ENCODE measurements at places on chromosomes 4 and X.
A peak's percentile ranks its signal among the peaks of the same experiment; 100 is the strongest.

GRCh38 chr4:41057467-41057866 lies 156.9 kb downstream of the APBB2 start:
- H3K27ac ChIP-seq = no peak overlapping the region
- no peaks in the 10 kb centered on the region for H3K27me3 ChIP-seq
- H3K36me3 ChIP-seq = peaks cover 2% of the 10 kb centered on the region
- H3K4me3 ChIP-seq = no peak overlapping the region
- no peak for DNase-seq

DNA sequence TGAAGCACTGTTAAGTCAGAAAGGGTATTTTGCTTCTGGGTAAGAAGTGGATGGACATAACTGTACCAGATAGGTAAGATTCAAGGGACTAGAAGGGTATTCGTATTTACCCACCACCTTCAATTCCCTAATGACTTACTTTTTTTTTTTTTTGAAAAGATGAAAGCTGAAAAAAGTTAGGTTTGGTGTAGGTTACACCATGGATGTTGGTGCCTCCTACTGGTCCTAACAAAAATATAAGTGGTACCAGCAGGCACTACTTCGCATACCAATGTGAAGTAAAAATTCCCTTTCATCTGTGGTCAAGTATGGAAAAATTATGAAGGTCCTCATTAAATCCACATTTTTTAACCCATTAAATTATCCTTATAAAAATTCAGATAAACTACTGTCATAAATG lies 7.2 kb downstream of the ANKRD17 start:
- no peak overlapping the region for H3K27ac ChIP-seq
- no peaks in the 10 kb centered on the region for H3K36me3 ChIP-seq
- peaks cover 41% of the 10 kb centered on the region for H3K4me1 ChIP-seq
- no peaks in the 10 kb centered on the region for H3K27me3 ChIP-seq

DNA sequence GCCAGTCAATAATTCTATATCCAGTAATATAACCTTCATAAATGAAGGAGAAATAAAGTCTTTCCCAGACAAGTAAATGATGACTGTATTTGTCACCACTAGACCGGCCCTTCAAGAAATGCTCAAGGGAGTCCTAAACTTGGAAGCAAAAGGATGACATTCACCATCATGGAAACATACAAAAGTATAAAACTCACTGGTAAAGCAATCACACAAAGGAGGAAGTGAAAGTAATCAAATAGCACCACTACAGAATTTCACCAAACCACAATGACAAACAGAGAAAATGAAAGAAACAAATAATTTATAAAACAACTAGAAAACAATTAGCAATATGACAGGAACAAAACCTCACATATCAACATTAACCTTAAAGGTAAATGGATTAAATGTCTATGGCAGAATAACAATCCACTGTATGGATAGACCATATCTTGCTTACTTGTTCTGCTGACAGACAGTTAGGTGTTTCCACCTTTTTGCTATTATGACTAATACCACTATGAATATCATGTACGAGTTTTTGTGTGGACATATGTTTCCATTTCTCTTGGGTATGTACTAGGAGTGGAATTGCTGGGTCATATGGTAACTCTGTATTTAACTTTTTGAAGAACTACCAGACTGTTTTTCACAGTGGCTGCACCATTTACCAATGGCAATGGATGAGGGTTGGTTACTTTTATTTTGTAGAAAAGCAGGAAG lies 44.9 kb downstream of the NAT8L start:
- H3K4me1 ChIP-seq = no peaks in the 10 kb centered on the region
- H3K27me3 ChIP-seq = no peaks in the 10 kb centered on the region
- H3K36me3 ChIP-seq = no peaks in the 10 kb centered on the region
- H3K4me3 ChIP-seq = no peak overlapping the region
- no peak for DNase-seq
- no peak overlapping the region for H3K27ac ChIP-seq

DNA sequence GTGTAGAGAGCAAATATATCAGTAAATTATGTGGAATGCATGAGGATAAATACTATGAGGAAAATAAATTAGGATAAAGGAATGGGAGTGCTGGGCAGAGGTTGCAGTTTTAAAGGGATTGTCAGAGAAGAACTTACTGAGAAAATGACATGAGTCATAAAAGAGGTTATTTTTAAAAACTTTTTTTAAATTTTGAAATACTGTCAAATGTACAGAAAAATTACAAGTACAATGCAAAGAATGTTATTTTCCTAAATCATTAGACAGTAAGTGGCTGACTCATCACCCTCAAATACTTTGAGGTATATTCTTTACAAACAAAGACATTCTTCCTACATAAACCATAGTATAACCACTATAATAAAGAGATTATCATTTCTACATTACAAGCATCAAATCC lies 29.8 kb upstream of the H2AZ1 start:
- H3K27ac ChIP-seq = no peak overlapping the region
- no peak for DNase-seq
- no peaks in the 10 kb centered on the region for H3K27me3 ChIP-seq
- no peaks in the 10 kb centered on the region for H3K36me3 ChIP-seq
- no peaks in the 10 kb centered on the region for H3K4me1 ChIP-seq

DNA sequence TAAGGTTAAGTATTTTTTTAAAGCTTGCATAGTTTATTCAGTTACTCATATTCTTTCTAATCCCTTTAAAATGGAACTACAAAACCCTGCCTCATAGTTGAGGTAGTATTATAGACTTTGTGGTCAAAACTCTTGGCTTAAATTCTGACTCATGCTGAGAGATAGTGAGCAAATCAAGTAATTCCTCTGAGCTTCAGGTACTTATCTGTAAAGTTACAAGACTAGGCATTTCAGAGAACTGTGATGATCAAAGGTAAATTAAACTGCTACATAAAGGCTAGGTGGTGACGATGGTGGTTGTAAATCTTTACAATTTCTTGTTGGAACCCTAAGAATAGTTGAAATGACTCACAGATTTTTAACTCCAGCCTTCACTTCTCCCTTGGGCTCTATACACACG lies 3.2 kb upstream of the CLOCK start:
- H3K4me3 ChIP-seq = no peak overlapping the region
- no peaks in the 10 kb centered on the region for H3K27me3 ChIP-seq
- no peak for DNase-seq
- no peak overlapping the region for H3K27ac ChIP-seq
- H3K36me3 ChIP-seq = no peaks in the 10 kb centered on the region

DNA sequence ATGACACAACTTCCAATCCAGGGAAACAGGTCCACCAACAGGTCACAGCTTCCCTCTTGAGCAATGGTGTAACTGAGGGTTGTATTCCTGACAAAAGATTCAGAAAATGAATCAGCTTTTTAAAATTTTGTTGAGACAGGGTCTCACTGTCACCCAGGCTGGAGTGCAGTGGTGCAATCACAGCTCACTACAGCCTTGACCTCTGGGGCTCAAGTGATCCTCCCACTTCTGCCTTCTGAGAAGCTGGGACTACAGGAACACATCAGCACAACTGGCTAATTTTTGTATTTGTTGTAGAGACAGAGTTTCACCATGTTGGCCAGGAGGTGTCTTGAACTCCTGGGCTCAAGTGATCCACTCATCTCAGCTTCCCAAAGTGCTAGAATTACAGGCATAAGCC lies 43.7 kb downstream of the SAT1 start:
- DNase-seq = no peak
- no peaks in the 10 kb centered on the region for H3K36me3 ChIP-seq

GRCh38 chrX:16130707-16131106 lies 7.3 kb downstream of the GRPR start:
- no peak overlapping the region for H3K27ac ChIP-seq
- no peaks in the 10 kb centered on the region for H3K36me3 ChIP-seq
- H3K4me1 ChIP-seq = no peaks in the 10 kb centered on the region
- no peak overlapping the region for H3K4me3 ChIP-seq
- H3K27me3 ChIP-seq = no peaks in the 10 kb centered on the region
- no peak for DNase-seq

DNA sequence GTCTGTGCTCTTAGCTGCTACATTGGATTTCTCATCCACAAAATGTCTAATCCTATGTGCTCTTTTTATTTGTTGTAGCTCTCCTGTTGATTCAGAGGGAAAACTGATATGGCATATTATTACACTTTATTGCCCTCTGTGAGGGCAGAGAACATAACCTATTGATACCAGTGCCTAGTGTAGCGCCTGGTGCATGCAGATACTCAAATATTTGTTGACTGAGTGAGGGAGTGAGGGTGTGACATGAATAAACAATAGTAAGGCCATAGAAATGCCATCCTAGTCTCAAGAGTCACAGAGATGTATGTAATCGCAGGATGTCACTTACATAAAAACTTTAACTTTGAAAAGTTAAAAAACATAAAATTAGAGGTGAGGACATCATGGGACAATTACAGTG lies 159.1 kb downstream of the SHROOM3 start:
- H3K27me3 ChIP-seq = no peaks in the 10 kb centered on the region
- H3K4me3 ChIP-seq = no peak overlapping the region
- H3K27ac ChIP-seq = no peak overlapping the region

- H3K4me1 ChIP-seq = no peaks in the 10 kb centered on the region
- no peak overlapping the region for H3K4me3 ChIP-seq
- no peak for DNase-seq
- H3K27me3 ChIP-seq = no peaks in the 10 kb centered on the region
- no peaks in the 10 kb centered on the region for H3K36me3 ChIP-seq
Observed at GRCh38 chr4:54723820-54724219, 66.1 kb downstream of the KIT start.

- H3K4me3 ChIP-seq = no peak overlapping the region
- no peak for DNase-seq
- peaks cover 38% of the 10 kb centered on the region for H3K4me1 ChIP-seq
- H3K27ac ChIP-seq = peak overlapping the region; percentile 43
- no peaks in the 10 kb centered on the region for H3K36me3 ChIP-seq
Observed at GRCh38 chr4:7964459-7964858, 24.8 kb upstream of the AFAP1 start.

DNA sequence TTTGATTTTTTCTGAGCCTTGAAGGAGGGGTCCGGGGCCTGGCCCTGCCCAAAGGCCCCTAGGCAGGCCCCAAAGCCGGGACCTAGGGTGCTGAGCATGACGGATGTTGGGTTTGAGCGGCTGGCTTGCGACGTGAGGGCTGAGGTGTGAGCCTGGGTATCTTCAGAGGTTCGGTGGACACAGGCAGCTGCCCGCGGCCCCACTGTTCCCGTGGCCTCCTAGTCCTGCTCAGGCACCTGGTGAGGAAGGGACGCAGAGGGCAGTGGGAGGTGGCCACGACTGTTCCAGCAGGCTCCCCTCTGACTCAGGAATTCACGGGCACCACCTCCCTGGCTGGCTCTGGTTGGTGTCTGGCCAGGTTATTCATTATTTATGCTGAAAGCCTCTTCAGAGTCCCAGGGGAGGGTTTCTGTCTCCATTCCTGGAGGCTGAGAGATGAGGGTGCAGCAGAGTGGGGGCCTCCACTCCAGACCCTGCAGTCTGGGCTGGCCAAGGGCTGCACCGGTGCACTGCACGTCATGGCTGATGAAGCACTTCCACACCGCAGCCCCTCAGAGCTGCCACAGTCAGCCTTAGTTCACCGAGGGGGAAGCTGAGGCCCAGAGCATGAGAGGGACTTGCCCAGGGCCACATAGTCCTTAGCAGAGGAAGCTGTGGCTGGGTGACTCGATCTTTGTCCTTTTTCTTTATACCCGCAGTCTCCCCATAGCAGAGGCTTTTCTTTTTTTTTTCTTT lies 2.2 kb downstream of the MSANTD1 start:
- no peaks in the 10 kb centered on the region for H3K27me3 ChIP-seq
- H3K4me1 ChIP-seq = no peaks in the 10 kb centered on the region
- no peak overlapping the region for H3K27ac ChIP-seq
- no peak overlapping the region for H3K4me3 ChIP-seq
- no peaks in the 10 kb centered on the region for H3K36me3 ChIP-seq

- no peak overlapping the region for H3K4me3 ChIP-seq
- H3K36me3 ChIP-seq = no peaks in the 10 kb centered on the region
- no peaks in the 10 kb centered on the region for H3K27me3 ChIP-seq
- DNase-seq = no peak
- H3K4me1 ChIP-seq = peaks cover 25% of the 10 kb centered on the region
Observed at GRCh38 chr4:81508411-81509185, 36.9 kb upstream of the RASGEF1B start.

DNA sequence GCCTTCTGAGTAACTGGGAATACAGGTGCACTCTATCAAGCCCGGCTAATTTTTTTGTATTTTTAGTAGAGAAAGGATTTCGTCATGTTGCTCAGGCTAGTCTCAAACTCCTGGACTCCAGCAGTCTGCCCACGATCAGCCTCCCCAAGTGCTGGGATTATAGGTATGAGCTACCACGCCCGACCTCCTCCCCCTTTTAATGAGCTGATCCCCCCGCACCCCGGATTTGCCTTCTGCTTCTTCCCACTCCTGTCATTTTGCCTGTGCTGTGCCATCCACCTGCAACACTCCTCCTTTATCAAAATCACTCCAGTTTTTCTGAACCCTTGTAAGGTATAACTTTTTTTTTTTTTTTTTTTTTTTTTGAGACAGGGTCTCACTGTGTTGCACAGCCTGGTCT lies 33.4 kb downstream of the SPINK2 start:
- H3K4me3 ChIP-seq = no peak overlapping the region
- no peak for DNase-seq
- H3K36me3 ChIP-seq = no peaks in the 10 kb centered on the region
- no peaks in the 10 kb centered on the region for H3K4me1 ChIP-seq
- H3K27me3 ChIP-seq = no peaks in the 10 kb centered on the region
- no peak overlapping the region for H3K27ac ChIP-seq

DNA sequence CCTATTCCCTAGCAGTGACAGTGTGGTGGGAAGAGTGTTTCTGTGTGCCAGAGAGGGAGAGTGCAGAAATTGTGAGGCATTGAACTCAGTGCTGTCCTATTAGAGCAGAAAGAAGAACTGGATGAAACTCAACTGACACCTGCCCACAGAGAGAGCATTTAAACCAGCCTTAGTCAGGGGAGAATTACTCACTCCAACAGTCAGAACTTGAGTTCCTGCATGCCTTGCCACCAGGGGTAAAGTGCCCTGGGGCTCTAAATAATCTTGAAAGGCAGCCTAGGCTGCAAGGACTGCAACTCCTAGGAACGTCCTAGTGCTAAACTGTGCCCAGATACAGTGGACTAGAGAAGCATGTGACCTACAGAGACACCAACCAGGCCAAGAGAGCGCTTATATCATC lies 12.8 kb downstream of the CYSLTR1 start:
- no peaks in the 10 kb centered on the region for H3K36me3 ChIP-seq
- H3K27me3 ChIP-seq = no peaks in the 10 kb centered on the region
- H3K4me3 ChIP-seq = no peak overlapping the region
- no peak overlapping the region for H3K27ac ChIP-seq
- no peak for DNase-seq
- no peaks in the 10 kb centered on the region for H3K4me1 ChIP-seq

GRCh38 chrX:52034211-52034610 lies 34.8 kb downstream of the MAGED4B start:
- H3K4me3 ChIP-seq = no peak overlapping the region
- DNase-seq = no peak
- no peak overlapping the region for H3K27ac ChIP-seq
- no peaks in the 10 kb centered on the region for H3K4me1 ChIP-seq

- H3K4me1 ChIP-seq = no peaks in the 10 kb centered on the region
- no peaks in the 10 kb centered on the region for H3K36me3 ChIP-seq
- no peaks in the 10 kb centered on the region for H3K27me3 ChIP-seq
- no peak overlapping the region for H3K4me3 ChIP-seq
Observed at GRCh38 chr4:139851639-139852038, 186.0 kb downstream of the MGST2 start.

Measured in suprapubic skin (tissue), 4 donors.